Activated naive CD4-positive, alpha-beta T cell (primary cell): ENCODE measurements at places on chromosomes 1 and 21.

GRCh38 chr1:182556279-182556678 is 32.8 kb downstream of the RNASEL start:
- no peak for DNase-seq

DNA sequence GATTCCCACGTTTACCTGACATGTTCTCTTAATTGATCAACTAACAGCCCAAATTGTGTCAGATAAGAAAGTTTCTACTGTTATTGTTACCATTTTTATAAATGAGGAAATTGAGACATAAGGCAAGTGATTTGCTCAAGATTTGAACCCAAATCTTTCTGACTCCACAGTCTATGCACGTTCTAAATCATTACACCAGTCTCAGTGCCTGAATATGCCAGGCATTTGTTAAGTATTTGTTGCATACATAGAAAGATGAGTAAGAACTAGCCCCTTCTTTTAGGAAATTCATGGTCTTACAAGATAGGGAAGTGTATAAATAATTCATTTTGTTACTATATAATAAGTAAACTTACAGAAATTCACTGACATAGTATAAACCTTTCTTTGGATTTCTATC is 7.1 kb upstream of the CD101 start:
- DNase-seq: no peak

DNA sequence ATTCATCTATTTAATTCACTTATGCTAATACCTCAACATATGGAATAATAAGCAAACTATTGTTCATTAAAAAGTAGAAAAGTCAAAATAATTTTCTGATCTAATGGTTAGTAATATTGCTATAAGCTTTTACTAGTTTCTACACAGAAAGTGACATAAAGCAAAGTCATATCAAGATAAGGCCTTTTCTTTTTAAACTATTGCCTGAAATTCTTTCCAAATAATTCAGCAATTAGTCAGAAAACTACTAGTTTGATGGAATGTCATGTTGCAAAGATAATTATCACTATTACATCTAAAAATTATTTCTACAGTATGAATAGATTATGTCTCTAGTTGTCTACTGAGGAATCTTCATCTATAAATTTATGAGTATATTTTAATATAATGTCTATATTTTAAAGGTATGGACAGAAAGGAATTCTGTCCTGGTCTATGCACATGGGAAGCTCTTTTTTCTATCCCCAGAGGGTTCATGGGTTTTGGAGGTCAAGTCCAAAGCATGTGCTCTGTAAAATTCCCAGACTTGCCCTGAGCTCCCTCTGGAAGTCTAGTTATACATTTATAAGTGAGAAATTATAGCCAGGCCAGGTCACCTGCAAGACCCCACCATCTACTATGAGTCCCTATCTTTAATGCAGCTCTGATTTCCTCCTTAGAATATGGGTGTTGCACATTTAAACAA is 84.6 kb upstream of the DPYD start:
- DNase-seq: no peak

- DNase-seq: no peak
Measured at GRCh38 chr1:201330541-201330940, 46.9 kb downstream of the TNNT2 start.

DNA sequence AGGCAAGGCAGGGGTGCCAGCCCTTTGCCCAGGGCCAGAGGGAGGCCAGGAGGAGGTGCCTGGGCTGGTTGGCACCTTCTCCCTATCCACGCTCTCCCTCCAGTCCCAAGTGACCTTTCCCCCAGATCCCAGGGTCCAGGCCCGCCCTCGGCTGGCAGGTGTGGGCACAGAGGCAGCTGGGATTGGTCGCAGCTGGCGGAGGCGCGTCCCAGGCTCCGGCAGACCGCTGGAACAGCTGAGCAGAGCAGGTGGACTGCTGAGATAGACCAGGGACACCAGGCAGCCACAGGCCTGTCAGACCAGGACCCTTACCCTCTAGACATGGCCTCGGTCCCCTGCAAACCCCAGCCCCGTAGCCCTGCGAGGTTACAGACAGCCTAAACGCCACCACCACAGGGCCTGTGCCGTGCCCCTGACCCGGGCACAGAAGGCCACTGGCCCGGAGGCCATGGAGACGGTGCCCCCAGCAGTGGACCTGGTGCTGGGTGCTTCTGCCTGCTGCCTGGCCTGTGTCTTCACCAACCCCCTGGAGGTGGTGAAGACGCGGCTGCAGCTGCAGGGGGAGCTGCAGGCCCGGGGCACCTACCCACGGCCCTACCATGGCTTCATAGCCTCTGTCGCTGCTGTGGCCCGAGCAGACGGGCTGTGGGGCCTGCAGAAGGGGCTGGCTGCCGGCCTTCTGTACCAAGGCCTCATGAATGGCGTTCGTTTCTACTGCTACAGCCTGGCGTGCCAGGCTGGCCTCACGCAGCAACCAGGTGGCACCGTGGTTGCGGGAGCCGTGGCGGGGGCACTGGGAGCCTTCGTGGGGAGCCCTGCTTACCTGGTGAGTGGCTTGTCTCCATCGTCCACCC is at the start of gene SLC25A34:
TSS of gene SLC25A34 (plus strand) at position 221 of the 854 bp plus-strand sequence. CDS start at position 449, 228 bp downstream.
- no peak for DNase-seq

DNA sequence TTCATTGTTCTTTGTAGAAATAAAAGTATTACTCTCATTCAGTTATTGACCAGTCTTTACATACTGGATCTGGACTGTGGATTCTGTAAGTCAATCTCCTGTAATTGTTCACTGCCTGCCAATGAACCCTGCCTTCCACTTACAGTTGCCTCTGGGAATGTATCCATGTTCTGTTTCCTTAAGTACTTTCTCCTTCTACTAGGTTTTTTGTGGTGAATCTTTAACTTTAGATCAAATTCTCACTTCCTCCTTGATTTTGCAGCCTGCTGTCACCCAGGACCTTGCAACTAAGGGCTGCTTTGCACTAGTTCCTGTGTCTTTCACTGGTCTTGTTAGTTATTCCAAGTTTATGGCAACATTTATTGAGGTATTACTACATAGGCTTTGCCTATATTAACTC is 28.2 kb upstream of the ANKRD13C start:
- DNase-seq: no peak

- no peak for DNase-seq
Measured at GRCh38 chr1:55611123-55611522, 396.0 kb upstream of the USP24 start.

- DNase-seq: no peak
Measured at GRCh38 chr1:48084826-48085225, 87.6 kb upstream of the TRABD2B start.

DNA sequence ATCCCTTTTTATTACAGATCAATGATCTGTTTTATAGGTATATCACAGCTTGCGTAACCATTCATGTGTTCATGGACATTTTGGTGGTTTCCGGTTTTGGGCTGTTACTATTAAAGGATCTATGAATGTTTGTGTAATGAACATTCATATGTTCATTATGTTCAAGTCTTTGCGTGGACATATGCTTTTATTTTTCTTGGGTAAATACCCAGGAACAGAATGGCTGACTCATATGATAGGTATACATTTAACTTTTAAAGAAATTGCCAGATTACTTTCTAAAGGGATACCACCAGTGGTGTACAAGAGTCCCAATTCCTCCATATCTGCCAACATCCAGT is 73.7 kb downstream of the SPATA46 start:
- DNase-seq: no peak

DNA sequence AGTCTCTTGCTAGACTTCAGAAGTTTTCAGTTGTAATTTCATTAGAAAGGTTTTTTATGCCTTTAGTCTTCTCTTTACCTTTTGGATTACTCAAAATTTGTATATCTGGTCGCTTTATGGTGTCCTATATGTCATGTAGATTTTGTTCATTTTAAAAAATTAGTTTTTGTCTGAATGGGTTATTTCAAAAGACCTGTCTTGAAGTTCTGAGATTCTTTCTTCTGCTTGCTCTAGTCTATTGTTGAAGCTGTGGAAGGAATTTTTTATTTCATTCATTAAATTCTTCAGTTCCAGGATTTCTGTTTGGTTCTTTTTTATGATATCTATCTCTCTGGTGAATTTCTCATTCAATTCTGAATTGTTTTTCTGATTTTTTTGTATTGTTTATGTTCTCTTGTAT is 46.5 kb upstream of the GCLM start:
- DNase-seq: no peak

DNA sequence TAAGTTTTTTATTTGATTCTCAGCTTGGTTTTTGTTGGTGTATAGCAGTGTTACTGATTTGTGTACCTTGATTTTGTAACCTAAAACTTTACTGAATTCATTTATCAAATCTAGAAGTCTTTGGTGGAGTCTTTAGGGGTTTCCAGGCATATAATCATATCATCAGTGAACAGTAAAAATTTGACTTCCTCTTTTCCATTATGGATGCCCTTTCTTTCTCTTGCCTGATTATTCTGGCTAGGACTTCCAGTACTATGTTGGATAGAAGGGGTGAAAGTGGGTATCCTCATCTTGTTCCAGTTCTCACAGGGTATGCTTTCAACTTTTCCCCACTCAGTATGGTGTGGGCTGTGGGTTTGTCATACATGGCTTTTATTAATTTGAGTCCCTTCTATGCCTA is 23.6 kb upstream of the MAB21L3 start:
- DNase-seq: no peak

DNA sequence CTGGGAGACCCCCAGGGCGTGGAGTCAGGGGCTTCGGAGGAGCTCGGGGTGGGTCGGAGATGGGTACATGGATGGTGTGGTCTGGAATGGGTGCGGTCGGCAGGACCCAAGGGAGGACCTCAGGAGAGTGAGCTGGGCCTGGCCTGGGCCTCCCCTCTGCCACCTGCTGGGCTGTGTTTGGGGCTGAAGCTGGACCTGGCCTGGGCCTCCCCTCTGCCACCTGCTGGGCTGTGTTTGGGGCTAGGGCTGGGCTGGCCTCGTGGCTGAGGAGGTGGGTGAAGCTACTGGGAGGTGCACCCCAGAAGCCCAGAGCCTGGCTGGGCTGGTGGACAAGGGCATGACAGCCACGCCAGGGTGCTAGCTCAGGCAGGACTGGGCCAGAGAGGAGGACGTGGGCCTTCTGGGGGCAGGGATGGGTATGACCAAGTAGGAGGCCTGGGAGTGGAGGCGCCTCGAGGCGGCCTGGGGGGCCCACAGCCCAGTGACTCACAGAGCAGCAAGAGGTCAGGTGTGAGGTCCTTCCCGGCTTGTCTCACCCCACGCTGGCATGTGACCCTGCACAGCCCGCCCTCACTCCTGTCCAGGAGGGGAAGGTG is 14.5 kb downstream of the SAMD11 start:
- no peak for DNase-seq
